Sigmoid colon (tissue), 7 donors: ENCODE measurements at places on chromosomes 12 and 14.
A peak's percentile ranks its signal among the peaks of the same experiment; 100 is the strongest.

- no peak for DNase-seq
These were observed 103.9 kb downstream of the BBS10 start for GRCh38 chr12:76244300-76244699.

DNA sequence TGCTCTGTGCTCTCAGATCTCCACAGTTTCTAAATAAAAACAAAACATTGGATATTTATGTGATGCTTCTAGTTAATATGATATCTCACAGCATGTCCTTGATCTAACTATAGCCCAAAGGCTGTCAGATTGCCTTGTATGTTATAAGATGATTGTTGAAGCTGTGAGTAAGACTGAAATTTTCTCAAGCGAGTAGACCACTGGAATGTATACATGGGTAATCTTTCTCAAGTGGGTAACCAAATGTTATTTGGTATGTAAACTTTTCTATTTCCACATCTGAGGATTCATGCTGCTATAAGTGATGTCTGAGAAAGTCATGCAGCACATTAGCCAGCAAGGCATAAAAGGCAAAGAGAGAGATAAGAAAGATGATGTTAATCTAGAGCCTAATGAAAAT is 886.7 kb downstream of the NRXN3 start:
- DNase-seq, result no peak

DNA sequence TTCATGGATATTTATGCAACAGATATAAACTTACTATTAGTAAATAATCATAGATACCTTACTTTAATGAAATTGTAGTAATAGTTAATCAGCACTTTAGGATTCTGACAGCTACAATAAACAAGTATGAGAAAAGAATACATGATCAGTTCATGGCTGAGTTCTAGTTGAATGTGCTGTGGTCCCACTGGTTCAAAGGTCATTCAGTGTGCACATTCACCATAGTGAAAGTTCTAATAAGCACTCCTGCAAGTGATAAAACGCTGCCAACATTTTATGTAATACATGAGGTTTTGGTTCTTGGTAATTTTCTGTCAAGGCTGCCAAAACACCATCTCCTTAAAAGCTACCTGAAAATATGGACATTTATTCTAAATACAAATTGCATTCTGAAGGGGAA is 92.6 kb downstream of the NUMB start:
- DNase-seq, result no peak

DNA sequence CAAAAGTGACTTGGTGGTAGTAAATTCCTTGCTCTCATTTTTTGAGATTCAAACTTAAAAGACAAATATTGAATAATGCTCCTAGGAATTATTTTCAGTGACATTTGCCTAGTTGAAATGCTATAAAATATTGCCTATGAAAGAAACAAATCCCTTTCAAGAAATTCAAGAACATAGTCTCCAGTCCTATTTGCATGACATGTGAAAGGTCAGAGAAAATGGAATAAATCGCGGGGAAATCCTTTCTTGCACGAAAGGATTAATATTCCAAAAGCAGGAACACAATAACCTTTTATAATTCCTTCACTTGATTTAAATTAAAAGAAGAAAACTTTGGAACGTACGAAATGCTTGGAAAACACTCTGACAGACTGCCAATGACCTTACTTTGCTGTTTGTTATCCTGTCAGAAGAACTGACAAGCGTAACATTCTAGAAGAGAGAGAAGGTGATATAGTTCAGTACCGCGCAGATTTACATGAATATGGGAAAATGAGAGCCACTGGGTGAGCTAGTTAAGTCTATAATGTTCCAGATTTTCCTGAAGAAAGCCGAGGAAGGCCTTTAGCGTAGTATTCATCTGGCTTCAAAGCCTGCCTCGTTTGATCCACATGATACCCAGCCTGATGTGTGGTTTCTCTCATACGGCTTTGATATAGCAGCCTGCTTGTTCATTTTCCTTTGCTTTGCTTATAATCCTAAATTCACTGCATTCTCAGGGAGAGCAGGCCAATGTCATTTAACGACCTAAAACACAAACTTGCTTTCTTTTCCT is 103.0 kb downstream of the PRIMA1 start:
- no peak for DNase-seq

GRCh38 chr12:93468008-93468371 is 676 bp downstream of the MRPL42 start:
- DNase-seq, result no peak

GRCh38 chr12:51590347-51591015 is 552 bp upstream of the SCN8A start:
- no peak for DNase-seq

DNA sequence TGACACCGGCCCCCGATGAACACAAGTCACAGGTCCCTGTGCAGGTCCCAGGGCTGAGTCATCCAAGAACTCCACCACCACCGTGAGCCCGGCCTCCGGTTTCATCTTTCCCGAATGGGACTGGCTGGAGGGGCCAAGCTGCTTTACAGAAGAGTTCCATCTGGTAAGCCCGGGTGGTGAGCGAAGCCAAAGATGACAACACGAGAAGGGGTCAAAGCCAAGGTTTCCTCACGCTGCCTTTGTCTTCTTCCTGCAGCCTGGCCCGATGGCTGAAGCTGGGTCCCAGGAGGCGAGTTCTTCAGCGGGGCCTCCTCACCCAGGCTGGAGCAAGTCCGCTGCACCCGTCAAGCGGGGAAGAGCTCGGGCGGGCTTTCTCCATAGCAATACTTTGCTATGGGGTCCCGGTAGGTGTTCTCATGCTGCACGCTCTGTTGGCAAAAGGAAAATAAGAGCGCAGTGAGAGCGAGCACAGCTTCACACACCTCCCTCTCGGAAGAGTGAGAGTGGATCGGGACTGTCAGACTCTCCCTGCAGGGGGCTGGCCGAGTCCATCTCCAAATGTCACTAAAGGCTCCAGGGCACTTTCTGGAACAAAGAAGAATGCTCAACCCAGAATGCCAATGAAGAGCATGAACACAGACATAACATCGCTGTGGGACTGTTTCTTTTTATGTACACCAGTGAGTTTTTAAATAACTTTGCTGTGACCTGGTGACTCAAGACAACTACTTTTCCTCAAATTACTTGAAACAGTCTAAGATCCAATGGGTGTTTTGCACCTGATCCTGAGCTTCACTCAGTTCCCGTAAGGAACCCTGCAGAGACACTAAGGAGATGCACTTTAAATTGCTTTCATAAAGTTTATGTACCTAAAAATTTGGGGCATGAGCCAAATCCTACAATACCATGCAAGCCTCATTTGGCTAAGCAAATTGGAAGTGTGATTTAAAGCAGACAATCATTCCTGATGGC is 20.1 kb downstream of the SPRING1 start:
- peak; percentile 93 for DNase-seq

- DNase-seq, result no peak
These were observed 164.9 kb upstream of the ATF7IP start for GRCh38 chr12:14200598-14200997.

DNA sequence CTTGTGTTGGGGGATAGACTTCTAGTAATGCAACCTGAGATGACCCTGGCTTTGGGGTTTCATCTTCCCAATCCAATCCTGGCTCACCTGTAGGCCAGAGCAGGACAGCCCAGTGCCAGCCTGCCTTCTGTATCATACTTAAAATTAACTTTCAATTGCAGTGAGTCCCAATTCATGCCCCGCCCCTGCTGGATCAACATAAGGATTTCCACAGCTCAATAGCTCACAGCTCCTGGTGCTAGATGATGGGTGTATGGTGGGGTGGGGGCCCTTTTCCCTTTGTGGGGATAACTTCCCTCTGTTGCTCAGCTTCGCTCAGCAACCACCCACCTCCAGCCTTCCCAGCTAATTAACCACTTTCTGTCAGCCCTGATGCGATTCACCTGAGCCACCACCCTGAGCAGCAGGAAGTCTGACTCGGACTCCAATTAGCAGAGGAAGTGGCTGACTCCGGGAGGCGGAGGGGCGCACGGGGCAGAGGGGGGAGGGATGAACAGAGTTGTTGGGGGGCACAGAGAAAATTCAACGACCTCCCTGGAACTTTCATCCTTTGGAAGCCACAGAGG is 24.3 kb upstream of the CHGA start:
- no peak for DNase-seq

- DNase-seq, result peak; percentile 86
These were observed 9.5 kb upstream of the CSAD start for GRCh38 chr12:53190108-53190729.

GRCh38 chr12:29891792-29892191 is 108.0 kb upstream of the TMTC1 start:
- no peak for DNase-seq

DNA sequence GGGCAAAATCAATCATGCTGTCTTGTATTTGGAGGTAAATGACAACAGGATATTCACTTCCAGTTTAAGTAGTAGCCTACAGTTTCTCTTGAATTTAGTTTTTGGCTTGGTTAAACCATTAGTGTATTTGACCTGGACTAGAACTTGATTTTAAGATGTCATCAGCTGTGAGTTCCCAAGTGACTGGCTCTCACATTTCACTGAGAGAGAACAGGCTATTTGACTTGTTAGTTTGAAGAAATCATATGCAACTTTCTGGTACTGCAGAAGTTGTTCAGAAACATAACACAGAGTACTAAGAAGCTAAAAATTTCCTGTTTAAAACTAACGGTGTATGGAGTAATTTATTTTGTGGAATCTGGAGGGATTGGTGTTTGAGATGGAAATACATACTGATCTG is 22.3 kb downstream of the MNAT1 start:
- no peak for DNase-seq

GRCh38 chr12:98439471-98439951 is 75.9 kb upstream of the TMPO start:
- no peak for DNase-seq

DNA sequence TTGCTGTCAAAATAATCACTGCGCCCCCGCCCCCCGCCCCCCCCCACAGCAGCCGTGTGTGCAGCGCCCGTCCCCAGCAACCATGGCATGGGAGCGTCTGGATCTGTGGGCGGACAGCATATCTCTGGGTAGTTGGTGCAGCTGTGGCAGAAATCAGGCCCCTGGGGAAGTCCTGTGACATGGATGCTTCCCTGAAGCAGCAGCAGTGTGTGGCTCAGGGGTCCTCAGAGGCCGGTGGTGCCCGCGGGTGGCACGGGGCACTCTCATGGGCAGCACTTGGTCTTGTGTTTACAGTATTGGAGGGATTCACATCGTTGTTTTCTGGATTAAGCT is 19.2 kb downstream of the XRCC3 start:
- DNase-seq, result no peak

GRCh38 chr14:106694638-106695393 is 1168.4 kb downstream of the TMEM121 start:
- no peak for DNase-seq
